ENCODE measurements at places on chromosomes 6 and 20. TPM values are rescaled to one million over a fixed set of nuclear protein-coding genes. Genes with fewer than 3 reads are reported as not detected.

The DNAH8 gene
- 0.06 TPM for total RNA-seq

DNA sequence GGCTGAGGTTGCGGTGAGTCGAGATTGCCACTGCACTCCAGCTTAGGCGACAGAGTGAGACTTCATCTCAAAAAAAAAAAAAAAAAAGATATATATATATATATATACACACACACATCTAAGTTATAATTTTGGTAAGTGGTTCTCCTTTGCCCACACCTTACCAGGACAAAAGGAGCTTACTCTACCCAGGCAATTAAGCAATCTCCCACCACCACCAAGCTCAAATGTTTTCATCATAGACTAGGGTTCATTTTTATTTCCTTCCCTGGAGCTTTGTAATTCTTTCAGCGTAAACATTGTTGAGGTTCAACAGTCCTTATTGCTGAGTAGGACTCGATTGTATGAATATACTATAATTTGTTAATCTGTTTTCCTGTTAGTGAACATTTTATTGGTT lies 23.5 kb downstream of the AMD1 start:
- DNase-seq, result no peak

DNA sequence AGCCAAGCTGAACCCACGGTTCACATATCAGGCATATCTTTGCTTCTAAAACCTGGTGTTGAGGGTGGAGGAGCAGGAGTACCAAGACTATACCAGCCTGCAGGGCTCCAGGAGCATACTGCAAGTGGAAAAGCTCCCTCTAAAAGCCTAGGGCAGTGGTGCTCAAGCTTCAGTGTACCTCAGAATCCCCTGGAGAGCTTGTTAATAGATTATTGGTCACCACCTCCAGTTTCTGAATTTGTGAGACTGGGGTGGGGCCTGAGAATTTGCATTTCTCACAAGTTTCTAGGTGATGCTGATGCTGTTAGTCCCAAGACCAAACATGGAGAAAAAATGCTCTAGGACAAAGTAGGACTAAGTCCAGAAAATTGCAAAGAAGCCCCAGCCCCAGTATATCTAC lies 65.4 kb downstream of the FILIP1 start:
- no peak for DNase-seq

GRCh38 chr20:62350098-62350628 lies 16.9 kb downstream of the LAMA5 start:
- no peak for DNase-seq

GRCh38 chr6:45427726-45428125 lies 50.0 kb upstream of the SUPT3H start:
- no peak for DNase-seq

GRCh38 chr6:154106251-154106650 lies 67.2 kb downstream of the OPRM1 start:
- DNase-seq, result no peak

The ZNF341 gene
- total RNA-seq, result 8.2 TPM

The RGS17 gene
- 7.2 TPM for total RNA-seq

The ALDH8A1 gene
- 8.0 TPM for total RNA-seq

The CTSZ gene
- 42.0 TPM for total RNA-seq

The PRR18 gene
- 65.9 TPM for total RNA-seq

The DSE gene
- total RNA-seq, result 19.0 TPM

DNA sequence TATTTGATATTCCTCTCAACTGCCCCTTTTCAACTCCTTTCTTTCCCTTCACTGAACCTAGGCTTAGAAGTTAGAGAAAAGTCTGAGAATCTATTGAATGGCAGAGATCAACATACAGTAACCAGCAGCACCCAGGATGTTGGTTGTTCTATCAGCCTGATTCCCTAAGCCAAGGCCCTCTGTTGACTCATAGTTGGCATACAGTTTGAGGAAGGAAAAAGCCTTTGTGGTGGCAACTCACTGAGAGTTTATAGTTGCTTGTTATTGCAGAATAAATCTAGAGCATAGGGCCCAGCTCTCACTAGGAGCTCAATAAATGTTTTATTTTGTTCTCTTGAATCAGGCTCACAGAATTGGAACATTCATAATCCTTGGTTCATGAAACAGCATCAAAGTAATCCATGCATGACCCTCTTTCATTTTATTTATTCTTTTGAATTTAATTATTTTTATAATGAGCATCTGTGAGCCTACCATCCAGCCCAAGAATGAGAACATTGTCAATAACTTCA lies 119.1 kb upstream of the ADGRF1 start:
- DNase-seq, result no peak

The PARD6B gene
- 4.7 TPM for total RNA-seq

The BANF2 gene
- not detected for total RNA-seq

GRCh38 chr6:78829407-78829806 lies 37.9 kb upstream of the IRAK1BP1 start:
- no peak for DNase-seq

The ZSCAN23 gene
- 4.8 TPM for total RNA-seq

- no peak for DNase-seq
Observed at GRCh38 chr20:37075932-37076685, 19.7 kb downstream of the RBL1 start.

The COL21A1 gene
- 13.9 TPM for total RNA-seq

GRCh38 chr6:135265278-135265677 lies 84.2 kb downstream of the MYB start:
- no peak for DNase-seq

- no peak for DNase-seq
Observed at GRCh38 chr20:2004171-2004570, 10.3 kb upstream of the PDYN start.

- DNase-seq, result no peak
Observed at GRCh38 chr6:107943626-107944439, 14.2 kb downstream of the SEC63 start.

- no peak for DNase-seq
Observed at GRCh38 chr6:132261354-132261753, 139.9 kb downstream of the MOXD1 start.

DNA sequence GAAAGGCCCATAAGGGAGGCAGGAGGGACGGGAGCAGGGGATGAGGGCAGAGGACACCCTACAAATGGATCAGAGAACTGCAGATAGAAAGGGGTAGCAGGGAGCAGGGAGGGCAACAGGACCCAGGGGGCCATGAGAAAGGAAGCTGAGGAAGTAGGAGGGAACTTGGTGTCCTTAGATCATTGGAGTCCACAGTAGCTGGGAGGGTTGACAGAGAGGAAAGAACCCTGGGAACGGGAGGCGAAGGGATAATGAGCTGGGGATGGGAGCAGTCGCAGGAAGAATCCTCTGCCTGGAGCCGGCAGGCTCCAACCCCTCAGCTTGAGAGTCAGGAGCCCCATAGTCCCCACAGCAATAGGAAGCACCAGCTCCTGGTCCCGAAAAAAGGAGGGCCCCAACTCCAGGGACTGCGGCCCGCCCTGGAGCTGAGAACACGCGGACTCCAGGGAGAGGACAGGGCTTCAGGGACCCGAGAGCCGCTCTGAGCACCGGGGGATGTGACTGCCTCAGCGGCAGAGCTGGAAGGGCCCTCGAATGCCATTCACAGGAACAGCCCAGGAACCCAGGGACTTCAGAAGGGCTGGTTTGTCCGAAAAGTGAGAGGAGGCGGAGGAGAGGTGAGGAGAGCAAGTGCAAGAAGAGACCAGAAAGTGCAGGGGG lies 32.7 kb downstream of the HLA-A start:
- DNase-seq, result no peak

GRCh38 chr6:29479560-29479959 lies 8.2 kb downstream of the MAS1L start:
- DNase-seq, result no peak

- DNase-seq, result no peak
Observed at GRCh38 chr6:6402591-6402990, 82.1 kb upstream of the F13A1 start.

DNA sequence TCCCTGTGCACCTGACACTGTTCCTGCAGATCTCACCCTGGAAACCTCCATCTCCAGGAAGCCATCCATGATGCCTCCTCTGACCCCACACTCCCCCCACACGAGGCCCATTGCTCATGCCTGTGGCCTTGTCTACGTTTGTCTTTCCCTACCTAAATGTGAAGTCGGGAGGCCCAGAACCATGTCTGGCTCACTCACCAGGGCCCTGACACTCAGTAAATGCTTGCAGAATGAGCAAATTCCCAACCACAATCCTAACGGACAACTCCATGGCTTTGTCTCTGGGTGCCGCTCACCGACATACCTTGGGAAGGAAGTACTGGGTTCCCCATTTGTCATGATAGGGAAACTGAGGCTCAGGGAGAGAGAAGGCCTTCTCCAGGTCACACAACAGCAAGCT lies 7.3 kb downstream of the PEDS1 start:
- no peak for DNase-seq

- no peak for DNase-seq
Observed at GRCh38 chr6:2635911-2636310, 114.8 kb downstream of the MYLK4 start.

DNA sequence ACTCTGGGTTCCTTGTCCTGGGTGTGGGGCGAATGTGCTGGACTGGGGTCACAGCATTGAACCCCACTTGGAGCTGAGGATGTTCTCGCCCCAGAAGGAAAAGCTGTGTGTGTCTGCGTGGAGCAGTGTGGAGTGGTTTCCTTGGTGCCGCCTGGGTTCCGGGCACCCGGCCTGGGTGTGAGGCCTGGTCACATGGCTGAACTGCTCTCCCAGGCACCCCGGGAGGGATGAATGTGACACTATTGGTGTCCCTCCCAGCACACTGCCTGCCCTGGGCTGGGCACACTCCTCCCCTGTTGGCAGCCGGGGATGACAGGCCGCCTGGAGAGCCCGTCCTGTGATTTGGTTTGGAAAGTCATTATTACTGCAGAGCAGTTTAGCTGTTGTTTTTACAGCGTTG lies 12.3 kb downstream of the MYT1 start:
- peak; percentile 59 for DNase-seq

The MAS1 gene
- total RNA-seq, result 9.8 TPM

The SLC35D3 gene
- not detected for total RNA-seq

- no peak for DNase-seq
Observed at GRCh38 chr6:17389274-17389847, 4.0 kb upstream of the CAP2 start.

DNA sequence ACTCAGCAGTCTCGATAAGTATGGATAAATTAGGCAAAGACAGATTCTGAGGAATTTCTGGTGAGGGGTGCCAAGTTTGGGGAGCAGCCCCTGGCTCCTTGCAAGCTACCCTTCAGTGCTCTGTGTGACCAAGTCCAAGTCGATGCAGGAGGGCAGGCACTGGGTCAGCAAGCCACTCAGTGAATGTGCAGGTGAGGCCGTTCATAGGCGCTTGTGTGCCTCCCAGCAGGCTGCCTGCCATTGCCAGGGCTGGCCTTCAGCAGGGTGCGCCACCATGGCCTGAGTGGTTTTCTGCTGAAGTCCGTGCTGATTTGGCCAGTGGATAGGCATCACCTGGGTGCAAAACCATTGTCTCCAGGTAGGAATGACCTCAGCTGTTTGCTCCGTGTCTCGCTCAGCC lies 3.3 kb upstream of the GNRH2 start:
- no peak for DNase-seq

GRCh38 chr6:25959890-25960536 lies 2.6 kb upstream of the TRIM38 start:
- DNase-seq, result no peak

DNA sequence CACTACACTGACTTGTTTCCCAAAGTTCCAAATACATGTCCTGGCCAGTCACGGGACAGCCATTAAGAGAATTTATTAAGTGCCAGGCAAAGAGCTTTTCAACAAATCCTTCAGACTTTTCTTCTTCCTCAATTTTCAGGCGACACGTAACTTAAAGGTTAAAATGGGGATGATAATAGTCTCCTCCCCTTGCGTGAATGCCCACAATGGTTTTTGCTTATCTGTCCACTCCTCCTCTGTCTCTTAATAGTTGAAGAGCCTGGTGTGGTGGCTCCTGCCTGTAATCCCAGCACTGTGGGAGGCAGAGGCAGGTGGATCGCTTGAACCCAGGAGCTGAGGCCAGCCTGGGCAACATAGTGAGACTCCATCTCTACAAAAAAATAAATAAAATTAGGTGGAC lies 11.4 kb upstream of the PARD6B start:
- no peak for DNase-seq

The HLA-DMA gene
- total RNA-seq, result 23.2 TPM

The MAS1L gene
- not detected for total RNA-seq

DNA sequence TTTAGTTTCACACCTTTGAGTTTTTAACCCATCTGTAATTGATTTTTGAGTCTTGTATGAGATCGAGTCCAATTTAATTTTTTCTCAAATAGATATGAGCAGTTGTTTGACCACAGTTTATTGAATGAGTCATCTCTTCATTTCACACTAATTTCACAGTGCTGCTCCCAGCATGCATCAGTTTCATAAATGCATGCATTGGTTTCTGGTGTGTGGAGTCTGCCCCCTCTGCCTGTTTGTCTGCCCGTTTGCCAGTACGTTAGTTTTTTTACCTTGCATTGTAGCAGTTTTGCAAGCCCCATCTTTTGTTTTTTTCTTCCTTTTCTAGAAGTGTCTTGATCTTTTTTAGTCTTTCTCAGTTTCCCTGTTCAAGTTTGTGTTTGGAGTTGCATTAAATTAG lies 11.9 kb downstream of the SLX4IP start:
- no peak for DNase-seq

- DNase-seq, result no peak
Observed at GRCh38 chr6:169824021-169824420, 72.6 kb downstream of the ERMARD start.

The MANEA gene
- 12.6 TPM for total RNA-seq

The MYCT1 gene
- 4.1 TPM for total RNA-seq

DNA sequence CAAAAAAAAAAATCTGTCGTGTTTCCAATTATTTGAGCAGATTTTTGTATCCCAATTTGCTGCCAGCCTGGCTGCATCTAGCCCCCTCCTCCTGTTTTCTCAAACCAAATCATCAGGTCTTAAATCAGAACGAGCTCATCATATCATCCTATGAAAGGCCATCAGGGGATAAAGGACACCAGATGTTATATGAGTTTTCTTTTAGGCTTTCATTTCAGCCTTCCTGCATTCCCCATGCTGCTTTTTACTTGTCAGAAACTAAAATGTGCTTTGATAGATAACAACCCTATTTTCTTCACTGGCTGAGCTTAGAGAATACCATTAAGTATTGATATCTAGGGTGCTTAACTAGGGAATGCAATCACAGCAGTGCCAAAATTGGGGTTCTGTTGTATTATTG lies 968.4 kb upstream of the SLC35B3 start:
- DNase-seq, result no peak

DNA sequence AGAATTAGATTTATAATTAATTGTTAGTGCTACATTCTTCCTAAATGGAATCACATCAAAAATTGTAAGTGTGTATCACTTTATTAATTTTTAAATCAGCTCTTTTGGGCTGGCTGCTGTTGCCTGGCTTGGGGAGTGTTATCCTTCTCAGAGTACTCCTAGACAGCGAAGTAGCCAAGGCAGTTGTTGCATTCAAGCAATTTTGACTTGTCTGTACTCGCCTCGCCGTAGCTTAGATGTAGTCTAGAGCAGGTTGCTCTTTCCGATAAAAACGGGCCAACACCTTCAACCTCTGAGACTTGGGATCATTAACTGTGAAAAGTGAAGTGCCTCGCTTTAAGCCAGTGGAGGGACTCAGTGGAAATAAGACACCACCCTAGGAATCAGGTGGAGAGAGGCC lies 151.3 kb downstream of the FARS2 start:
- no peak for DNase-seq

The PTK7 gene
- 12.0 TPM for total RNA-seq

The EDN1 gene
- 6.3 TPM for total RNA-seq

Data from dorsolateral prefrontal cortex (tissue), 122 donors.